Mesendoderm (in vitro differentiated cells): ENCODE measurements at places on chromosomes 6 and 20.

- DNase-seq: no peak
These were observed 116.3 kb upstream of the MTHFD1L start for GRCh38 chr6:150749091-150749670.

GRCh38 chr6:15359335-15359862 lies 113.5 kb downstream of the JARID2 start:
- DNase-seq: no peak

- DNase-seq: no peak
These were observed 21.6 kb downstream of the C6orf163 start for GRCh38 chr6:87366072-87366827.

DNA sequence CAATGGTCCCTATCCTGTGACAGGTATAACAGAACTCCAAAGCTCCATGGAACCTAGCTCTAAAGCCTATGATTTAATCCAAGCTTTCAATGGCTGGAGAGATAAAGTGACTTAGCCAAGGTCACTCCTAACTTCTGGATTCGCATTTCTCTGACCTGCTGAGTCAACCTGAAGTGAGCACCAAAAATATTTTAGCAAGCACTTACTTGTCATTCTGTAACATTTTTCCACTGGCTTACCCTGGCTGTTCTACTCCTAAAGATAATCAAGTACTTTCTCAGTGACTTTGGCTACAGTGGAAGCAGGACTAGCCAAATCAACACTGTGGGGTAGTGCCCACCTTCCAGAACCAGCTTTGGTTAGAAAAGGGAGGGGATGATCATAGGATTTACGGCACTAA lies 188.3 kb downstream of the OGFRL1 start:
- peak; percentile 23 for DNase-seq

GRCh38 chr20:36128463-36129159 lies 25.9 kb upstream of the EPB41L1 start:
- peak; percentile 72 for DNase-seq

GRCh38 chr20:12040261-12040660 lies 122.6 kb downstream of the BTBD3 start:
- no peak for DNase-seq

- DNase-seq: peak; percentile 62
These were observed 28.3 kb upstream of the PREP start for GRCh38 chr6:105431226-105431625.

- DNase-seq: no peak
These were observed 76.4 kb downstream of the TRAM2 start for GRCh38 chr6:52500238-52501129.

- no peak for DNase-seq
These were observed 324.2 kb upstream of the CITED2 start for GRCh38 chr6:139698526-139699176.

- DNase-seq: no peak
These were observed 8.5 kb upstream of the CST3 start for GRCh38 chr20:23646106-23646873.

DNA sequence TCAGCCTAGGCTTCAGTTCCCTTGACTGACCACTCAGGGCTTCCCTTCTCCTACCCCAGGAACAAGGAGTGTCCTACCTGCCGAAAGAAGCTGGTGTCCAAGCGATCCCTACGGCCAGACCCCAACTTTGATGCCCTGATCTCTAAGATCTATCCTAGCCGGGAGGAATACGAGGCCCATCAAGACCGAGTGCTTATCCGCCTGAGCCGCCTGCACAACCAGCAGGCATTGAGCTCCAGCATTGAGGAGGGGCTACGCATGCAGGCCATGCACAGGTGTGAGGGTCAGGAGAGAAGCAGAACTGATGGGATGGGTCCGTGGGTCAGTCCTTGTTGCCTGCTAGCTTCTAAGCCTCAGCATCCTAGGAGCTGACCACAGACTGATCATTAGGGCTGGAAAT lies 1.6 kb downstream of the RING1 start:
- no peak for DNase-seq

DNA sequence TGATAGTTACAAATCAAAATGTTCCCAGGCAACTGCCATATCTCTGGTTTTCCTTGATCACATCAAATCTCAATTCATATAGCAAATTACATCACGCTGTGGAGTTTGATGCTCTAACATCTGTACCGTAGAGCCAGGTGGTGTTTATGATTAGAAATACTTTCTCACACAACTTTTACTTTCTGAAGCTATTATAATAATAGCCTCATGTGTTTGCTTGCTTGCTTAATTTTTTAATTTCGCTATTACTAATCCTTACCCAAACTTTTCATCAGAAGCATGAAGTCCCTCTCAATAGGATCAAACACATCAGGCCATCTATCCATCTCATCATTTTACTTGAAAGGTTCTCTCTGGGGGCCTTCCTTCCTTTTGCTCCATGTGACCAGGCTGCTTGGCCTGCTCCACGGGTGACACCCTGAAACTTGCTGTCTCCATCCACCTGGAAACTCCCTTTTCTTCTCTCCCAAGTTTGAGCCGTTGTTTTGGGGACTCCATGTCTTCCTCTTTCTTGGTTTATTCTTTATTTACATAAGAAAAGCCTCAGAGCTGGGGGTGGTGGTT lies 75.4 kb downstream of the ADAT2 start:
- no peak for DNase-seq

GRCh38 chr6:158611039-158611438 lies 33.5 kb downstream of the DYNLT1 start:
- DNase-seq: no peak

DNA sequence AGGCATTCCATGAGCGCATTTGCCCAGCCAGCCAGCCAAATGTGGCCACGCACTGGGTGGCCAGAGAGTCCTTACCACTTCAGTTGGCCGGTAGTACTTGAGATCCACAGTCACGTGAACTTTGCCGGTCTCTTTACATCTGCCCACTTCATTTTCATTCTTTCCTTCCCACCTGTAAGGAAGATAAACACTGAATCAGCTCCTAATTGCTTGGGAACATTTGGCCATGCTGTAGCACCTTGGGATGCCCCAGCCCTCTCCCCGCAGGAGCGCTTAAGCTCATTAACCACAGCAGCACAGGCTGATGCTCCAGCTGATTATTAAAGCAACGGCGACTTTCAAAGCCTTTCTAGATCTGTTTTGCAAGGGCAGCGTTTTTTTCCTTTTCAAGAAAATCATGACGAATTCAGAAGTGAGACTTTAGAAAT lies 116.6 kb downstream of the FOXC1 start:
- DNase-seq: peak; percentile 91

- DNase-seq: no peak
These were observed 618 bp upstream of the SLC16A10 start for GRCh38 chr6:111086685-111087084.

DNA sequence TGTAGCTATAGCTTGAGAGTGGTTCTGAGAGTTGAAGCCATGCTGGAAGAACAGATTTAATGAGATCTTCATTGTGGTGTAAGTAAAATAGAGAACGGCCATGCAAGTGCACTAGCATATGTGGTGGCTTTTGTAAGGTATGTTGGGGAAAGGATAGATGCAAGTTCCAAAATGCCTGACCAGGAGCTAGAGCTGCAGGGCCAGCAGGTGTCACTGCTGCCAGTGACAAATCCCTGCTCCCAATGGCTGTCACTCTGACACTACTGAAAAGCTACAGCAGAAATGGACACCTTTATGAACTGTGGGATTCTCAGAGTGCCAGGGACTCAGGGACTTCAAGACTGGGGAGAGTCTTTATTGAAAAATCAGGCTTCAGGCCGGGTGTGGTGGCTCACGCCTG lies 23.1 kb upstream of the VIP start:
- DNase-seq: peak; percentile 43

- no peak for DNase-seq
These were observed 78.7 kb upstream of the MYL9 start for GRCh38 chr20:36462440-36463211.

GRCh38 chr6:4401408-4402368 lies 266.3 kb upstream of the ECI2 start:
- no peak for DNase-seq

DNA sequence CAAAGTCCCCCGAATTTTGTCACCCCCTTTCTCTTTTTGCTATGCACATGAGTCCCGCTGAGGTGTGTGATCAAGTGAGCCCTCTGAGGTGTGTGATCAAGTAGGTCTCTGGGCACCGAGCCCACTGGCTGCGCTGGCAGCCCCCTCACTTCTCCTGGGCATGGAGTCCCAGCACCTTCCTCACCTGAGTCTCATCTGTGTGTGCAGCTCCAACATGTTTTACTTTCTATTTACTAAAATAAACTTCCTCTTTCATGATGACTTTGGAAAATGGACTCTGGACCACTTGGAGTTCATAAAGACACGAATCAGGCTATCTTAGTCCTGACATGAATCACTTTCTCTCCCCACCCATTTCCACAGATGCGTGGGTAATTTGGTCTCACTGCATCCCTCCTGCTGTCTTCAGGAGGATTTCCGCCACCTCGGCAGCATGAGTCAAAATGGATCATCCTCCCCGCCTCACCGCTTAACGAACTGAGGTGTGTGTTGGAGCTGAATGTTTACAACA lies 39.8 kb downstream of the PRDM1 start:
- no peak for DNase-seq

- no peak for DNase-seq
These were observed 15.3 kb upstream of the SLC9A8 start for GRCh38 chr20:49797344-49797615.

- DNase-seq: no peak
These were observed 45.9 kb upstream of the MC3R start for GRCh38 chr20:56202493-56203077.

DNA sequence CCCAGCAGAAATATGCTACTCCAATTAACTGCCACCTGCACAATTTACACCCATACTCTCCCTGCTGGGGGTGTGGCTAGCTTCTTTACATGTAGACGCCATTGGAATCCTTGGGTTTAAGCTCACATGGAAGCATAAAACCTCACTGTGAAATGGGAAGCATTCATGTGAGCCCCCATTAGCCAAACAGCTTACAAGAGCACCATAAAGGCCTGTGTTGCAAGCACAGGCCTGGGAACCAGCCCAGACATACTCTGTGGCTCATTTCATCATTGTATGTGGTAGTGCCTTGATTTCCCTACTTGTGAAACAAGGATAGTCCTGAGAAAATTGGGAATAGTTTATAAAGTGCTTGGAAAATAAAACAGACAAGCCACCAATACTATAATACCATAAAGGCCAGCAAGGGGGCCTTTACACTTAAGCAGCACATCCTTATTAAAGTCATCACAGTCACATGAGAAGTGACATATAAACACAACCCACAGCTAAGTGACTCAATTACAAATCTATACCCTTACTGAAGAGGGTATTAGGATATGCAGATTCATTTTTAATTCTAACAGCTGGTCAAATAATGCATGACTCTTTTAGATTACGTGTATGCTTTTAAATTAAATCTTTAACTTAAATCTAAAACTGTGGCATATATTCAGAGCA lies 6.8 kb downstream of the ADNP start:
- DNase-seq: no peak

DNA sequence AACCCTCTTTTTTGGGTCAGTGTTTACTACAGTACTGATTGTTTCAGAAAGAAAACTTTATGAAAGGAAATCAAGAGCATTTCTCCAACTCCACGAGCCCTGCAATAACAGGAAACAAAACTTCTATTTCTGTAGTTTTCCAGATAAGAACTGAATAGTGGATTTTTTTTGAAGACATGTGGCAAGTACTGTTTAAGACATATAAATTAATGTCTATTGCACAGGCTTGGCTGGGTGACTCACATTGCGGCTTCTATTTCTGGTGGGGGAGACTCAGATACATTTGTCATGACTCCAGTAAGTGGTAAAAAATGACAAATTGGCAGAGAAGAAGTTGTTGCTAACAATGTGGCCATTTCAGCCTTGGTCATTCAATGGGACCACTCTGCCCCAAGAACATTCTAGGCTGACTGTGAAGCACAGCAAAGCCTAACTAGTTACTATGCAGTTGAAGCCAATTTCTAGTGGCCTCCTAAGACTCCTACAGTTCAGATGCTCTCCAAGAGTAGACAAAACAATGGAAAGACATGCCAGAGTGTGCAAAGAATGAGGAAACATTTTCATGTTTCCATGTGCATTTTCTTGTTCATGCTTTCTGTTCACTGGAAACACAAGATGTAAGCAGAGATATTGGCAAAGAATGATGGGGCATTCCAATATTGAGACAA lies 200.9 kb downstream of the EDN1 start:
- no peak for DNase-seq

DNA sequence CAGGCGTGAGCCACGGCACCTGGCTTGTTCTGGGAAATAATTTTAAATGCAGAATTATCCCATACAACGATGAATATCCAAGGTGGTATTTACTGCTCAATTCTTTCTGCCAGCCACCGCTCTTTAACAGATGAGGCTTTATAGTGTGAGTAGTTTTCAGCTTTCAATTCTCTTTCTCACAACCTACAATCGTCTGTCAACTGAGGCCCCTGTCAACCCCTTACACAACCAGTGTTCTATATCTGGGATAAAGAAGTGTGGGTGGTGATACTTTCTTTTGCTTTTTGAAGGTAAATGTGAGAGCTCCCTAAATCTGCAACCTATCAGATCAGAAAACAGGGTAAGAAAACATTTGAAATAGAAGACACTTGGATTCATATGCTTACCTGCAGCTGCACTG lies 22.5 kb downstream of the STAU1 start:
- no peak for DNase-seq

GRCh38 chr6:168229368-168229752 lies 90.2 kb downstream of the DACT2 start:
- no peak for DNase-seq

DNA sequence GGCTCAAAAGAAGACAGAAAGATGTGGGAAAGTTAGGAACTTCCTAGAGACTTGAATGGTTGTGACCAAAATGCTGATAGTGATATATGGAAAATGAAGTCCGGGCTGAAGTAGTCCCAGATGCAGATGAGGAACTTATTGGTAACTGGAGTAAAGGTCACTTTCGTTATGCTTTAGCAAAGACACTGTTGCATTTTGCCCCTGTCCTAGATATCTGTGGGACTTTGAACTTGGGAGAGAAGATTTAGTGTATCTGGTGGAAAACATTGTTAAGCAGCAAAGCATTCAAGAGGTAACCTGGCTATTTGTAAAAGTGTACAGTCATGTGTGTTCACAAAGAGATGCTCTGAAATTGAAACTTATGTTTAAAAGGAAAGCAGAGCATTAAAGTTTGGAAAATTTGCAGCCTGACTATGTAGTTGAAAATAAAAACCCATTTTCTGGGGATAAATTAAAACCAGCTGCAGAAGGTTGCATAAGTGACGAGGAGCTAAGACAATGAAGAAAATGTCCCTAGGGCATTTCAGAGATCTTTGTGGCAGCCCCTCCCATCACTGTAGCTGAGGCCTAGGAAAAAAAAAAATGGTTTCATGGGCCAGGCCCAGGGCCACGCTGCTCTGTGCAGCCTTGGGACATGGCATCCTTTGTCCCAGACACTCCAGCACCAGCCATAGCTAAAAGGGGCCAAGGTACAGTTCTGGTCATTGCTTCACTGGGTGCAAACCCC lies 1692.2 kb downstream of the HACE1 start:
- no peak for DNase-seq
